DND-41 (cell line): ENCODE measurements at places on chromosomes 13 and 19.
A peak's percentile ranks its signal among the peaks of the same experiment; 100 is the strongest.

GRCh38 chr13:114066956-114067355, 65.5 kb downstream of the RASA3 start:
- no peak for DNase-seq

GRCh38 chr19:50000841-50001557, 24.2 kb downstream of the VRK3 start:
- no peak for DNase-seq

DNA sequence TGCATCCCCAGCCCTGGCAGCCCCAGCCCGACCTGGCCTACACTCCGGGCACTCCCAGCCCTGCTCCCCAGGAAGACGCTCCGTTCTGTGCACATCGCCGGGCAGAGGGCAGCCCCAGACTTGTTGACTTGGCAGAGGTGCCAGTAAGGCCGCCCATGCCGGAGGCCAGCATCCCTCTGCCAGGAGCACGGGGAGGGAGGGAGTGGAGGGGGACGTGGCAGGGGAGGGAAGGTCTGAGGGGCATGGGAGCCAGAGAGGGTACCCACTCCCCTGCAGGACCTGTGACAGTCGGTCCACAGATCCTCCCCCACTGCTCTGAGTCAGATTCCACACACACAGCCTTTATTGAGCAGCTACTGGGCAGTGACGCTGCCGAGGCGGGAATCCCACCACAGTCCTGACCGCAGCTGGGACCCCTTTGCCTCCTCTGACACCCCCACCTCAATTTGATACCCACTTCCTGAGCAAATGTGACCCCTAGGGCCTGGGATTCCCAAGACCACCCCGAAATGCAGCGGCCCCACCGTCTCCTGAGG, 1.9 kb upstream of the NKPD1 start:
- no peak for DNase-seq

- DNase-seq = peak; percentile 57
These were observed 665 bp downstream of the ZNF347 start for GRCh38 chr19:53158119-53158656.
